Activated CD4-positive, alpha-beta T cell treated with anti-CD3 and anti-CD28 coated beads for 36 hours (primary cell): ENCODE measurements at places on chromosomes 2 and 18. TPM values are rescaled to one million over a fixed set of nuclear protein-coding genes. Genes with fewer than 3 reads are reported as not detected.

Gene SPATS2L
- total RNA-seq, result 25.8 TPM

Gene VSNL1
- not detected for total RNA-seq

Gene KIAA2012
- total RNA-seq, result not detected

Gene ABCG5
- total RNA-seq, result not detected

Gene IL18R1
- 23.4 TPM for total RNA-seq
